Fibroblast of skin of right biceps (primary cell): ENCODE measurements at places on chromosomes 12 and 14.

DNA sequence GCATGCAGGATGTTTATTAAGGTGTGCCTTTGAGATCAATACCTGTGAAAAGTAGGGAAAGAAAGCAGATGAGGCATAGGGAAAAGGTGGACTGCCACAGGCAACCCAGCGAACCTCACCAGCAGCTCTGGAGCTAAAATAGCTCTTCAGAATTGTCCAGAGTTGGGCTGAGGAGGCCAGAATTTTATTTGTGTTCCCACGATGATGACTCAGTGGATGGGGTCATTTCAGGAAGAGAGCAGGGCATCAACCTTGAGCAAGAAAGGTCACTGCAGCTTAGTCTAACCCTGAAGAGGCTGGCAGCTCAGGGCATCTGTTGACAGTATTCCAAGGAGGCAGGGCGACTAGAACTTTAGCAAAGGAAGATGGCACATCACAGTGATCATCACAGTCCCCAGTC is 696.1 kb downstream of the DIO2 start:
- peak; percentile 18 for DNase-seq

GRCh38 chr12:89832336-89832735 is 123.7 kb upstream of the ATP2B1 start:
- DNase-seq, result no peak

- DNase-seq, result no peak
Observed at GRCh38 chr12:24739106-24739779, 209.7 kb downstream of the BCAT1 start.

DNA sequence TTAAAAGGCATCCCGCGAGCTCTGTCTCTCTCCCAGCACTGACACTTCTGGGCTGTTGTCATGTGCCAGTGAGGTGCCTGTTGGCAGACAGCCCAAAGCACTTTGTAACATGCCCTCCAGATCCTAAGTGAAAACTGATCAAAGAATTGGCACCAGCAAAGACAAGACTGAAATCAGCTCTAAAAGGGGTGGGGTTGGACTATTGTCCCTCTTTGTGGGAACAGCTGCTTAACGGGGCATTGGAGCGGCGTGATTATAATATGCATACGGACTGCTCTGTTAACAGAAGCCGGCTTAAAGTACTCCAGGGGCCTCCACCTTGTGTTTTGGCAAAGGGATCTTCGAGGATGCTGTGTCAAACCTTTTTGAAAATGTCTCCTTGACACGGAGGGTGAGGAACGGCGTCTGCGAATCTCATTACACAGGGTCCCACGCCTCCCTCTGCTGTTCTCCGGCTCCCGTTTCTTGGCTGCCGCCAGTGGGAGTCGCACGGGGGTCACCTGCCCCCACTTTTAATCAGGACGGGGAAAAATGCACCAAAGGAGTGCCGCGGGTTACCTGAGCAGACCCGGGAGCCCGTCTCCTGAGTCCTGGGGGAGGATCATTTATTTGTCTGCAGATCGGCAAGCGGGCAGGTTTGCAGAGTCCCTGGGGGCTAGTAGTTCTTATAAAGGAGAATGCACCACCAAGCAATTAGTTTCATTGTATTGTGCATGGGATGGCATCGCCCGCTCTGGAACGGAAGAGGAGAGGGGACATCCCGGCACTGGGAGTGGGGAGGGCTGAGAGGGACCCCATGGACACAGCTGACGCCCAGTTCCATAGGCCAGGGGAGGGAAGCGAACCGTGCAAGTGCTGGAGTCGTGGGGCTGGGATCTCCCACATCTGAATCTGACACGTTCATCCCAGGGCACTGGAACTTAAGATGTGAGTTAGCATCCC is 44.3 kb downstream of the SPRING1 start:
- no peak for DNase-seq

DNA sequence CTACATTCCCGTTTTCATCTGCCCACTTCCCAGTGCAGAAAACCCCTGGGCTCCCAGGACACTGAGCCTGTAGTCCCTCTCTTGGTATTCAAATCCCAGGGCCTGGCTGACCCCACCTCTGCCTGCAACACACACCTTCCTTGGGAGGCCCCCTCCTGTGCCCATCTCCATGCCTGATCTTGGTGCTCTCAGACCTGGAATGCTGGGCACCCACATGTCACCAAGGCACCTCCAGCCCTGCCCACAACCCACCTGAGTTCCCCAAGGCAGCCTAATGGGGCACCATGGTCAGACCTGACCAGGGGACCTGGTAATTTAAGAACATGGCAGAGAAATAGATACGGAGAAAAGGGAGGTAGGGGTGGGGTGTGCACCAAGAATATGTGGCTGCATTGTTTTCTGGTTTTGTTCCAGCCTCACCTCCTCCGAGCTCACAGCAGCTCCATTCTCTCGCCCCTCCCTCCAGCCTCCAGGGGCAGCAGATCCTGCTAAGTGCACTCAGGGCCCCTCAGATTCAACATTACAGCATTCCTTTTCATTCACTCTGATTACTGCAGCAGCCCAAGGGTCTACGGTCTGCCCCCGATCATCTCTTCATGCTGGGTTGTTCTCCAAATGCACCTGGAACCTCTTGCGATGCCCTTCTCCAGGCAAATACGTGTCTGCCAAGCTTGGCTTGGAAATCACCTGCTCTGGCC is 9.2 kb upstream of the HSP90AA1 start:
- no peak for DNase-seq

- no peak for DNase-seq
Observed at GRCh38 chr12:16610001-16610585, 4.1 kb upstream of the LMO3 start.

- DNase-seq, result no peak
Observed at GRCh38 chr12:131264635-131265034, 310.9 kb downstream of the ADGRD1 start.

- DNase-seq, result peak; percentile 57
Observed at GRCh38 chr12:68271346-68271745, 17.9 kb upstream of the IL22 start.

DNA sequence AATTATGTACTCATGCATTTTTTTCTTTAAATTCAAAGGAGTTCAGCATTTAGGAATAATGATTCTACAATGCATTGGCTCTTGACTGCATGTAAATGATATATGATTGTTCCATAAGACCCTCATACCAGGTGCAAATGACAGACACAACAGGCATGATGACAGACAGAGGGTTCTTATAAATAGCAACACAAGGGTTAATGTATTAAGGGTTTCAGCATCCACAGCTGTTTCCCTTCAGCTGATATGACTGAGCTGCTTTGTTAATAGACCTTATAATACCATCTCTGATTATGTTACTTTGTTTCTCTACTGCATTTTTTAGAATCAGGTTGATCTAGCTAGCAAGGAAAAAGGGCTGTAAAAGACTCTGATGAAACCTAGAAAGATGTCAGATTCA is 90.8 kb upstream of the TMTC2 start:
- no peak for DNase-seq

DNA sequence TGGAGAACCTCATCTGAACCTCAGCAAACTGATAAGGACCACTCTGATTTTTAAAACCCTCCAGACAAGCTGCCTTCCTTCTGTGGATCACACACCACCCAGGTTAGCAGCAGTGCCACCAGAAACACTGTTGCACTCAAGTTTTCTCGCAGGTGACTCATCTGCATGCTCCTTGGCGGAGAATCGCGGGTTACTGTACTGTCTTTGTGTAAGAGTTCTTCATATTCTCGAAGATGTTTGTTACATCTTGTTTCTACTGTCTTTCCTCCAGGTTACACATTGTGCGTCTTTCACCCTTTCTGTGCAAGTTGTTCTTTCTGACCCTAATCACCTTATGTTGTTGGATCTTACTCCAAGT is 331.2 kb downstream of the CACNA1C start:
- peak; percentile 57 for DNase-seq

GRCh38 chr14:64060648-64061096 is 207.9 kb downstream of the SYNE2 start:
- peak; percentile 28 for DNase-seq

- no peak for DNase-seq
Observed at GRCh38 chr14:77616133-77616453, 344 bp downstream of the SPTLC2 start.

- no peak for DNase-seq
Observed at GRCh38 chr12:75840994-75841355, 190.6 kb downstream of the PHLDA1 start.

DNA sequence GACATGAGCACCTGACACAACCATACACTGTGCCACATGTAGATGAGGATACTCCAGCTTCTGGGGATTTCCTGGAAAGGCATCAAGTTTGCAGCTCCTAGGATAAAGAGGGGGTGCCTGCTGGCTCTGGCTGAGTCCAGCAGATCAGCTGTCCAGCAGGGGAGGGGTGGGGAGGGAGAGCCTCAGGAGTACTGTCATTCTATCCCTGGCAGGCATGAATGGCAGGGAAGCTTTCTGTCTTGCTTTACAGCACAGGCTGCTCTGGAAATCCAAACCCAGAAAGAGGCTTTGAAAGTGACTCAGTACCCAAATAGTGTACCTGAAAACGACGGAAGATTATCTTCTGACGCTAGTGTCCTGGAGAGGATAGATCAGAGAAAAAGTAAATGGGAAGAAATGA is 32.2 kb downstream of the SLC8A3 start:
- DNase-seq, result no peak

- DNase-seq, result peak; percentile 63
Observed at GRCh38 chr14:55136885-55137786, 8.1 kb downstream of the LGALS3 start.

GRCh38 chr14:51317373-51317772 is 77.3 kb downstream of the TMX1 start:
- peak; percentile 76 for DNase-seq

DNA sequence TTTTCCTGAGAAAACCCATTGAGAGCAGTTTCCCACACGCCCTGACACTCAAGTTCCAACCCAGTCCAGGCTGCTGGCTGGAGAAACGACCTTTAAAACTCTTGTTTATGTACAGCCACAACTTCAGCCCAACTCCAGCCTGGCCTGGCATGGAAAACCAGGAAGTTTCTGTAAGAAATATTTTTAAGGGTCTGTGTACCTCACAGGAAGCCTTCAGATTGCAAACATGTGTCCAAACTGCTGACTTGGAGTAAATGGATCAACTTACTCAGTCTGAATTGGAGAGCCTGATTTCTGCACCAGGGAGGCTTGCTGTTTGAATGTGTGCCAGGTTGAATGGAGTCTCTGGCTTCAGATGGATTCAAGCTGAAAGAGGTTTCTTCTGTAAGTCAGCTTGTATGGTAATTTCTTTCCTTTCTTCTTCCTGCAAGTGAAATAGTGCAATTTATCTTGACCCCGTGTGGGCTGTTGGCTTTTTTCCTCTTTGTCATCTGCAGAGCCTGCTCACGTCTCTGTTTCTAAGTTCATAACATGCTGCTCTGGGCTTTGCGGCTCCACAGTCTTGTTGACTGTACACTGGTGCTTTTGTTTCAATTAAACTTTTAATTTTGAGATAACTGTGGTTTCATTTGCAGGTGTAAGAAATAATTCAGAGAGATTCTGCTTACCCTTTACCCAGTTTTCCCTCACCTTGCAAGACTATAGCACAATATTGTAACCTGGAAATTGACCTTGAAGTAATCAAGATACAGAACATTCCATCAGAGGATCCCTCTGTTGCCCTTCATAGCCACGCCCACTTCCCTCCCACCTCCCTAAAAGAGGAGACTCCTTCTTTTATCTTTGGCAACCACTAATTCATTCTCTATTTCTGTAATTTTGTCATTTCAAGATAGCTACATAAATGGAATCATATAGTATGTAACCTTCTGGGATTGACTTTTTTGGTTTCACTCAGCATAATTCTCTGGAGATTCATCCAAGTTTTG is 109.7 kb upstream of the PRMT8 start:
- DNase-seq, result peak; percentile 81

DNA sequence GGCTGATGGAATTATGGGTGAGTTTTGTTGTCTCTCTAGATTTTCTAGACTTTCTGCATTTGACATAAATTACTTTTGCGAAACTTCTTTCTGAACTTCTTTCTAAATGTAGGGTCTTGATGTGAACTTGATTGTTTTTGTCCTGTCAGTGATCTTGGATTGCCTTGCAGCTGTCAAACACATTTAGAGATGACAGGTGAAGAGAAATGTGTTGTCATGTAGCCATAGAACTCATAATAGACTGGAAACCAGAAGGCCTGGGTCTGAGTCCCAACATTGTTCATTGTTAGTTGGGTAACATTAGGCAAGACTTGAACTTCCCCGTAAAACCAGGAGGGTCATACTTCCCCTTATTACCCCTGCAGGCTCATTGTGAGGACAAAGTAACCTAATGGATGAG is 109.0 kb downstream of the LRIG3 start:
- DNase-seq, result no peak

DNA sequence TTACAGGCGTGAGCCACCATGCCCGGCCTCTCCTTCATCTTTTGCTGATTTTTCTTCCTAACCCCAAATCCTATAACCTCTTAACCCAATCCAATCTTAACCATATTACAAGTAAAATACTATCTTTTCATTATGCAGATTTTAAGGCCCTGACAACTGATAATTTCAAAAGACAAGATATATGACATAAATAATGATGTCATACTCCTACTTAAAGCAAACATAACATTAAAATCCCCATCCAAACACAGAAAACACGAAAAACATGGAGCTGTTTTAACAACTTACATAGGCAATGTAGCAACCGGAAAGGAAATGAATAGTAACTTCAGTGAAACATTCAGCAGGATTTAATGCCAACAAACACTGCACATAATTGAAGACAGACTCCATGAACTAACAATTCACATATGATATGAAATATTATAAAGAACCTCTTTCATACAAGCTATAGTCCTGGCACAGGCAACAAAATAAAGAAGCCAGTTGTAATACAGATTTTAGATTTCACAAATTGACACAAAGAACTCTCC is 21.5 kb downstream of the USP44 start:
- DNase-seq, result peak; percentile 51
